HT1080 (cell line): ENCODE measurements at places on chromosomes 11 and 22. TPM values are rescaled to one million over a fixed set of nuclear protein-coding genes. Genes with fewer than 3 reads are reported as not detected.

Gene TBC1D10A
- total RNA-seq: 11.1 and 12.9 TPM in 2 replicates

Gene RFPL3
- total RNA-seq: not detected in 2 replicates

Gene TSSK2
- total RNA-seq: not detected in 2 replicates

Gene HTR3A
- not detected in 2 replicates for total RNA-seq

DNA sequence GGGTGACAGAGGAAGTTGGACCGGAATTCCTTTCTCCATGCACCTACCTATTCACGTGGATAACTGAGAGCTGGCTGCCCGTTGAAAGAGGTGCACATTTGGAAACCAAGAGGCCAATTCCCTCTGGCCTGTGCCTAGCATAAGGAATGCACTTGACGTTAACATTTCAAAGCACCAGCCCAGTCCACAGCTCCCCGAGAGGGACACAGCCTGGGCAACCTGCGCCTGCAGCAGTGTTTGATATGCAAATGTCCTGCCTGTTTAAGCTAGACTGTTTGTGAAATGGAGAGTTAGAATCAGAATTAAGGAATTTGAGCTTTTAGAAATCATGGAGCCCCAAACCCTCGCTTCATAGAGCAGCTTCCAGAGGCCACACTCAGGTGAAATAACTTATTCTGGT is 126.1 kb downstream of the DSCAML1 start:
- no peak for DNase-seq

- peak; percentile 15 for DNase-seq
These were observed 5.5 kb upstream of the P4HA3 start for GRCh38 chr11:74316772-74317505.
